SJCRH30 (cell line): ENCODE measurements at places on chromosomes 2 and 18.
A peak's percentile ranks its signal among the peaks of the same experiment; 100 is the strongest.

DNA sequence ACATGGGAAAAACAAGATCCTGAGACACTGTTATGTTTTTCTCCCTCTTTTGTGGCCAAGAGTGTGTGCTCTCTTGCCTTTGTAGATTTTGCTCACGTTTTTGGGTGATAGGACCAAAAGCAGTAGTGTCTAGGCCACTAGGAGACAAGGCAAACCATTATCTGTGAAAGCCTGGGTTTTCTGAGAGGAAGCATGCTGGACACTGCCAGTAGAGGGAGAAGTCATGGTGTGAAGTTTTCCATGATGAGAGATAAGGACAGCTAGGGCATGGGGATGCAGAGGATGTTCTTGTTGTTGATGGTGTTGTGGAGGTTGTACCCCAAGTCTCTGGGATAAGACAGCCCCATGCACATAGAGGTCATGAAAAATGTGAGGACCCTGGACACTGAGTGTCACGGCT, 285.3 kb downstream of the SOX11 start:
- no peak for DNase-seq

GRCh38 chr2:238247841-238248453, 8.1 kb upstream of the HES6 start:
- no peak for DNase-seq

- no peak for DNase-seq
Observed at GRCh38 chr2:98551316-98551715, 57.0 kb downstream of the COA5 start.

- DNase-seq: no peak
Observed at GRCh38 chr2:206471524-206472062, 28.3 kb downstream of the ADAM23 start.

DNA sequence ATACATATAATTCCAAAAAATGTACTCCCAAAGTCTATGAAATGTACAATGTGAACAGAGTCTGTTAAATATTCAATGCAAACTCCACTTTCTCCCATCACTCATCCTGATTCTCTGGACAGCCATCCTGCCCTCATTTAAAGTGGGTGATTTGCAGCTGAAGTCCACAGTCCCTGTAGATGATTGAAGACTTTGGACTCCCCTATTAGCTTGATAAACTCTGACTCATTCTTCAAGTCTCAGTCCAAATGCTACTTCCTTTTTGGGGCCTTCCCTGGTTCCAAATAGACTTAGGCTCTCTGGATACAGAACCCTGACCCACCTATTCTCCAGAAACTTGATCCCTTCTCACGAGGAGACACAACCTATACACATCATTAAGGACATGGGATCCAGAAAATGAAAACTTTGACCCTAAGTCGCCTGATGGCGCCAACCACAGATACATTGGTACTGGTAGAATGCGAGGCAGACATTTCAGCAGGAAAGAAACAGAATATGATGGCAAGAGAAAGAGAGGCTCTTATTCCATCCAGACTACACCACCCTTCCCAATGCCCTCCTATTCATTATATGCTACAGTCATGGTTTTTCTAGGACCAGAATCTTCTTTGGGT, 122.7 kb downstream of the VIT start:
- no peak for DNase-seq

DNA sequence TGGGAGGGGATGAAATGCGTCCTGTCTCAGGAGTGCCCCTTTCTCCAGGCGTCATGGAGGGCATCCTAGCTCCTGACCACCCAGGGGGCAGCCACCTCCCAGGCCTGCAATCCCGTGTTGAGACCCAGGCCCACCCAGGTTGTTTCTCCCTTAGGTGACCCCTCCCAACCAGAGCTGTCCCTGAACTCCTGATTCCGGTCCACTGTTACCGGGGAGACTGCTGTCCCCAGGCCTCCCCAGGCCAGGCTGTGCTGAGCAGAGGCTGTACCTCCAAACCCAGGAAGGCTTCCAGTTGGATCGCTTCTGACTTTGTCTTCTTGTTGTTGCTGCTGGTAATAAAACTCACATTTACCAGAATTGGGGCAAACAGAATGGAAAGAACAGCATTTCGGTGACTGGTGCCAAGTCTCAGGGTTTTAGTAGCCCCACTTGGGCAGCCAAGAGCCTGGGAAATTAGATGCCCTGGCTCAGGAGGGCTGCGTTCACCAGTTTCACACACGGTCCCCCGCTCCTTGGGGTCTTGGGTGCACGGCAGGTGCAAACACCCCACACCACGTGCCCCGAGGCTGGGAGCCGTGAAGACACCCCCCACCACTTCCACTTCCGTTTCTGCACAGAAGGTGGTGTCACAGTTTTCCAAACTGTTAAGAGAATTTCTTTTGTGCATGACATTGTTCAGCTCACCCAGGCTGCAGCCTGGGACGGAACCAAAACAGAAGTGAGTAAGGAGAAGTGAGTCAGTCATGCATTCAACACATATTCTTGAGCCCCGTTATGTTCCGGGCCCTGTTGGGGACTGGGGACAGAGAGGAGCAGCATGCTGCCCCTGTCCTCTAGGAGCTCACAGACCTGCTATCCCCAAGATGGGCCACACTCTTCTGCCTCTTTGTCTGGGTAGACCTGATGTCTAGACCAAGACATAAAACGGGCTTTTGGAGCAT, 29.4 kb downstream of the ITM2C start:
- no peak for DNase-seq

GRCh38 chr2:7097353-7097895, 180.2 kb downstream of the RNF144A start:
- DNase-seq: peak; percentile 56

DNA sequence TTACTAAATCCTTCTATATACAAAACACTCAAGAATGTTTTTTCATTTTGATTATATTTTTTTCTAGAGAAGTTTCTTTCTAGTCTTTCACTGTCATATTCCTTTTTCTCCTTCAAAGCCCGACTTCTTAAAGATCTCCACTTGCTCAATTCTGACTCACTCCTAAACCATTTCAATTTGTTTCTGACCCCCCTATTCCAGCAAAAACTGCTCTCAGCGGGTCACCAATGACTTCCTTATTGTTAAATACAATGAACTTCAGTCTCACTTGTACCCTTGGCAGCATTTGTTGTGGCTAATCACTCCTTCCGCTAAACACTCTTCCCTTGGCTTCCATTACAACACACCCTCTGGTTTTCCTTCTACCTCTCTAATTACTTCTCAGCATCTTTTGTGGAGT, 111.1 kb upstream of the RBBP8 start:
- DNase-seq: no peak

DNA sequence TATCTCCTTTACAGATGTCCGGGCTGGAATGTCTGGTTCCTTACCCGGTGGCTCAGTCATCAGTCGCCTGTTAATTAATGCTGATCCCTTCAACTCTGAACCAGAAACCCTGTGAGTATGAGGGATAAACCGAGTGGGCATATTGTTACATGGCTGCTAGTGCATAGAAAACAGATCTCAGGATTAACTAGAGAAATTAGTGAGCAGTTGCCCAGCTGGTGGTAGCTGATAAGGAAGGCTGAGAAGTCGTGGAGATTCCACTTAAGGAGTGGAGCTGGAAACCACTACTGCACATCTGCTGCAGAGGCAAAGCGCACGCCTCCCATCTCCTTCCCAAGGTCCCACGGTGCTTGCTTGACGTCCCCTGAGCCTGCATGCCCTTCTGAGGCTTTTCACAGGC, 97.7 kb downstream of the DGKD start:
- no peak for DNase-seq

DNA sequence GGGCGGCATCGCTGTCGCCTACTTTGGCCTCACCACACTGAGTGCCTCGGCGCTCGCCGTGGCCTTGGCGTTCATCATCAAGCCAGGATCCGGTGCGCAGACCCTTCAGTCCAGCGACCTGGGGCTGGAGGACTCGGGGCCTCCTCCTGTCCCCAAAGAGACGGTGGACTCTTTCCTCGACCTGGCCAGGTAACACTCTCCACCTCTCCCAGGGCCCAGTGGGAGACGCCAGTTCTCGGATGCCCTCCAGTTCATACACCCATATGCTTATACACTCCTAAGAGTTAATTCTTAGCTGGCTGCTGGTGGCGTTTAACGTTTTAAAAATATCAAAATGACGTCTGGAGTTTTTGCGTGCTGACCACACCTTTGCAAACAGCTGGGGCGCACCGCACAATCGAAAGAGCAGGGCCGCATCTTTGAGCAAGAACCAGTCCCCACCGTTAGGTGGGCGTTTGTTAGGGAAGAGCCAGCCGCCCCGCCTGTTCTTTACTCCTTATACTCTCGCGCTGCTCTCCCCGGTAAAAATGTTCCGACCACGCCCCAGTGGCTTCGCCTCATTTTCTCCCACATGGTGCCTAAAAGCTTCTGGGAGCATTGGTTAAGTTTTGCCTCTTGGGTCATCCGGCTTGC, 899 bp downstream of the SLC1A4 start:
- no peak for DNase-seq

DNA sequence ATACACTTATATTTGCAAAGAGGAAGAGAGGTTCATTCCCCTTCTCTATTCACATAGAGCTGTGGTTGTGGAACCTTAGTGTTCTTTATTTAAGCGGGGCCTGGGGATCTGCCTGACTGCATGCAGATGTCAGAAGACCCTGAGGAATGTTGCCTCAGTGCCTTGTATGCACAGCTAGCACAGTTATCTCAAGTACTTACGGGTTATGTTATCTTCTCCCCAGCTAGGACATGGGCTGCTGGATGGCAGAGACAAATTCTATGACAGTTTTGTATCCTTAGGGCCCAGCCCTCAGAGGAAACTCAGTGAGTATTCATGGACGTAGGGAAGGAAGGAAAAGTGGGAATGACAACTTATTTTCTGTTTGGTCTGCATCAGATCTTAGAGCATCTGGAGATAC, 37.7 kb upstream of the RTN4 start:
- no peak for DNase-seq
